ENCODE measurements at places on chromosomes 2 and 18.

GRCh38 chr2:128261245-128262128 lies 57.2 kb downstream of the HS6ST1 start:
- no peak for DNase-seq

DNA sequence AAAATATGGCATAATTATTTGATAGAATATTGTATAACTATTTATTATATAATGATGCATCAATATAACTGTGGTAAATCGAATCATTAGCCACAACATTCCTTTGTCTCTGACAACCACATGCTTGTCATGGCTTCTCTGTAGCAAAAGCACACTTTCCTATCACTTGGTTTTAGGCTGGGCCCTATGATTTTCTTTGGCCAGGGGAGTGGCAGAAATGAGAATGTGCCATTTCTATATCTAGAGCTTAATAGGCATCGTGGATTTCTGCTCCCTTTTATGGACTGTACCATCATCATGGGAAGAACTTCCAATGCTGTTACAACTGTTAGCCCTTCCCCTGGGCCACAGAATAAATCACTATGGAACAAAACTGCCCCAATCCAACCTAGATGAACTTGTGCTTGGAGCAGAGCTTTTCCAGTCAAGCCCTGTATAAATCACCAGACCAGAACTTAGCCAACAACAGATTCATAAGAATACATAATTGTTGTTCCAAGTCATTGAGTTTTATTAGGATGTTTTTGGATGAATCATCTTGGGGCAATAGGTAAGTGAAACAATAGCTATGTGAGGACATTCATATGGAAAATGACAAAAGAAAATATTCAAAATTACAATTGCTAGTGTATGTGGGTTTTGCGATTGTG lies 715.8 kb downstream of the ERBB4 start:
- DNase-seq = no peak

DNA sequence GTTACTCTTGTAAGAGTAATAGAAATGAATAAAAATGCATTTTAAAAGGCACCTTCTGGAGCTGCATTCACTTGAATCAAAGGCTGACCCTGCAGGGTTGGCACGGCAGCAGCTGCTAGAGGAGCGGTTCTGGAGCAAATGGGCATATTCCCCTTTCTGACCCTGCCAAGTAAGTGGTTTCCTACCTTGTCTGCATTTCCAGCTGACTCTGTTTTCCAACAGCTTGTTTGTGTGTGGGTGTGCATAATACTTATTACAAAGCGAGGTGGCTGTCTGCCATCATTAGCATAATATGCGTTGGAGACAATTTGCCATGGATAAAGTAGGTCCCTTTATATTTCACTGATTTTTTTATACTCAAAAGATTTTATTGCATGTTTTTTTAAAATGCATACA lies 21.3 kb upstream of the TTN start:
- DNase-seq = no peak

GRCh38 chr2:25651066-25651465 lies 22.3 kb downstream of the DTNB start:
- no peak for DNase-seq

DNA sequence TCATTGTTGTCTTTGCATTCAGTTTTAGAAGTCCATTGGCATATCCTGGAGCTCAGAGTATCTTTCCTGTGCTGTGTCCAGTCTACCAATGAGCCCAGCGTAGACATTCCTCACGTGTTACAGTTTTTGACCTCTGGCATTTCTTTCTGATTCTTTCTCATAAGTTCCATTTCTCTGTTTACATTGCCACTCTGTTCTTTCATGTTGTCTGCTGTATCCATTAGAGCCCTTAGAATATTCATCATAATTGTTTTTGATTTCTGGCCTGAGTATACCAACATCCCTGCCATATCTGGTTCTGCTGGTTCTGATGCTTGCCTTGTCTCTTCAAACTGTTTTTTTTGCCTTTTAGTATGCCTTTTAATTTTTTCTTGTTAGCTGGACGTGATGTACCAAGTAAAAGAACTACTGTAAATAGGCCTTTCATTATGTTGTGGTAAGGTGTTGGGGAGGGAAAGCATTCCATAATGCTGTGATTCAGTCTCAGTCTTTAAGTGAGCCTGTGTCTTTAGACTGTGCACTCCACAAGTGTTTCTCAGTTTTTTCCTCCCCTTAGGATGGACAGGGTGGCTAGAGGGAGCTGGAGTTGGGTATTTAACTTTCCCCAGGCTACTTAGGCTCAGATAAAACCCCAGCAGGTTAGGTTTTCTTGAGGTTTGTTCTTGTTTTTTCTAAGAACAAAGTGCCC lies 35.6 kb downstream of the CEP192 start:
- DNase-seq = no peak

Measured in femur (tissue), 1 donor.